ENCODE measurements at places on chromosomes 7 and 10. TPM values are rescaled to one million over a fixed set of nuclear protein-coding genes. Genes with fewer than 3 reads are reported as not detected.

GRCh38 chr10:35927341-35927740, 285.2 kb upstream of the FZD8 start:
- no peak for DNase-seq

GJD4 gene
- not detected for total RNA-seq

LRCH4 gene
- total RNA-seq: 113 TPM

GRCh38 chr10:71964098-71964742, at the start of gene CHST3:
TSS of gene CHST3 (plus strand) at chr10:71964395. CDS start at chr10:72005843, 41,448 bp downstream.
- no peak for DNase-seq

NKX1-2 gene
- not detected for total RNA-seq

- no peak for DNase-seq
These were observed 931.1 kb downstream of the CNTNAP2 start for GRCh38 chr7:147047696-147048095.

MUC3A gene
- total RNA-seq: not detected

CEP55 gene
- not detected for total RNA-seq

TRIM73 gene
- total RNA-seq: 5.2 TPM

PPP1R9A gene
- 0.85 TPM for total RNA-seq

DNA sequence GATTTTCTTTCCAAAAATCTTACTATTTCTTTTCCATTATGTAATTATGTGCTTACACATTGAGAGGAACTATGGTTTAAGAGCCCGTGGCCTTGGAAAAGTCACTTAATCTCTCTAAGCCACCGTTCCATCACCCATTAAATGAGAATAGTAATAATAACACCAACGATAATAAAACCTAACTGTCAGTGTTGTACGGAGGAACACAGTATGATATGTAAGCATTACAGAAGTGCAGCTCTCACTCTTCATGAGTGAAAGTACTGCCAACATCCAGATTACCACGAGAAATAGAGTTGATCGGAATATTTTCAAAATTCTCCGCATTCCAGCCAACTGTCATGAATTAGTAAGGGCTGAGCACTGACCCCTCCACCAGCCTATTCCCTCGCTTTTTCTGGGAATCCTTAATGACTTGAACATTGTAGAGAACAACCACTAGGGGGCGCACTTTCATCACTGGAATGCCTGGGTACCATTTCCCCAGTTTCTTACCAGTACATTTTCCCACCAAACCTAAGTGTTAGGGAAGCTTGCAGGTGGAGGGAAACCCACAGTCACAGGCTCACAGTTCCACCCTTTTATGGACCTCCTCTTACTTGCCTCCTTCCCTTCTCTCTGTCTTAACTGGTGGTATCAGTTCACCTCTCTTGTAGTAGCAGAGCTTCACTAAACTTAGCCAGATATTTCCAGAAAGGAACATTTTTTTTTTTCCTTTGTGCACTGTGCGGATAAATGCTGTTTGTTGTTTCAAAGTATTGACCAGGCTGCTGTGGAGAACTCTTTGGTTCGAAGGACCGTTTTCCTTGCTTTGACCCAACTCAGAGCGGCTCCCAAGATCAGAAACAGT, 27.8 kb downstream of the NKX2-3 start:
- no peak for DNase-seq

DNA sequence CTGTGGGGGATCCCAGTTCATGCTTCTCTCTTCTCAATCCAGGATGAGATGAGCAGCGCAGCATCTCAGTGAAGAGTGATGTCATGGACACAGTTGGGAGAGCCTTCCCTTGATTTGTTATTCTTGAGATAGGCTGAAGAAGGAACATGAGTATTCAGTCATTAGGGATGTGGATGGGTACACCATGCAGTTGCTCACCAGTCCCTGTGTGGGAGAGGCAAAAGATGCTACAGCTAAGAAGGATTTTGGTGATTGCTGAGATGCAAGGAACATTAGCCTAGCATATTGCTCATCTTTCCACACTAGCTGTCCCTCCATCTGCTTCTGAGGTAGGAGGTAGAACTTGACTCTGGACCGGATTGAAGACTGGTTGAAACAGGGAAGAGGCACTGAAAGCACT, 179.6 kb downstream of the GALNT17 start:
- DNase-seq: no peak

ANTXRL gene
- not detected for total RNA-seq

DNA sequence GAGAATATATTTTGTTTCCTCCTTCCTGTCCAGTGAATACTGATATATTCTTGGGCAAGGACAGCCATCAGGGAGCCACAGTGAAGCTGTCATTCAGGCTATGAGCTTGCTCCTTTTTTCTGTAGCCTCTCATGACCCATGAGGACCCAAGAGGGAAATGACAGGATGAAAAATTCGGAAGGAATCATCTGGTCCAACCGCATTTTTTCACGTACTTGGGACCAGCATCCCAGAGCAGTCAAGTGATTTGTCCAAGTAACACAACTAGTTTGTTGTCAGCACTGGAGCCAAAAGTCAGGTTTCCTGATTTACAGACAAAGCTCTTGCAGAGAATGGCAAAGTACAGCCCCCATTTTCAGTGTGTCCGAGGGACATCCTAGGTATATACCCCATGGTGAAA, 47.2 kb upstream of the AGBL3 start:
- DNase-seq: no peak

- DNase-seq: no peak
These were observed 1.7 kb upstream of the LFNG start for GRCh38 chr7:2517678-2518507.

- DNase-seq: peak; percentile 76
These were observed 615 bp downstream of the ARHGAP12 start for GRCh38 chr10:31927884-31928548.

DNA sequence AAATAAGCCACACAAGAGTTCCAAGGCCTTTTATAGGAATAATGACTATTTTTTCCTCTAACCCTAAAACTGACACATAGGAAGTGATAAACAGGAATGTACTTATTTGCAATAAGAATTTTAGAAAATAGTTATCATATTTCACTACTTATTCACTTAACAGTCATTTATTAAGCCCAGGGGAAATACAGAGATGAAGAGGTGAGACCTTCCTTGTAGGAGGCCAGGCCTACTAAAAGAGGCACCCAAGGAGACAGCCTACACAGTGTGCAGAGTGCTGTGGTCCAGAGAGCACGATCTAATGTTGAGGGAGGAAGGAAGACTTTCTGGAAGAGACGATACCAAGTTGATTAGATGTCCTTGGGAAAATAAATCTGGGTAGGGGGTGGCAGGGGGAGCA, 45.0 kb upstream of the PPP1R3C start:
- no peak for DNase-seq

KAZALD1 gene
- total RNA-seq: 5.7 TPM

DNA sequence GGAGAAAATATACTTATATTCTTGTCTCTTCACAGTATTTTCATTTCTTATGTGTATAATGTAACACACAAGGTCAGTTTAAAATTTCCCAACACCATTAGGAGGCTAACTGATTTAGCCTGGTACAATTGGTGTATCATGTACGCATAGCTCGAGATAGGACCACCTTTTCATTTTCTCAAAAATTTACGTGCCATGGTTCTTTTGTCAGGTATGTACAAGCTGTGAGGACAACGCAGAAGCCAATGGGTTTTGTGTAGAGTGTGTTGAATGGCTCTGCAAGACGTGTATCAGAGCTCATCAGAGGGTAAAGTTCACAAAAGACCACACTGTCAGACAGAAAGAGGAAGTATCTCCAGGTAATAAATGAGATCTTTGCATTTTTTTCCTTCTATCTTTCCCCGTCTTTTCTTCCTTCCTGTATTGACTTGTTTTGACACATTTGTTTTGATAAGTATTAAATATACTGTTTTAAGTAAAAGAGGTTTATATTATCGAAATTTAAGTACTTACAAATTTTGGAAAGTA, 55.0 kb downstream of the TRIM24 start:
- DNase-seq: no peak

DNA sequence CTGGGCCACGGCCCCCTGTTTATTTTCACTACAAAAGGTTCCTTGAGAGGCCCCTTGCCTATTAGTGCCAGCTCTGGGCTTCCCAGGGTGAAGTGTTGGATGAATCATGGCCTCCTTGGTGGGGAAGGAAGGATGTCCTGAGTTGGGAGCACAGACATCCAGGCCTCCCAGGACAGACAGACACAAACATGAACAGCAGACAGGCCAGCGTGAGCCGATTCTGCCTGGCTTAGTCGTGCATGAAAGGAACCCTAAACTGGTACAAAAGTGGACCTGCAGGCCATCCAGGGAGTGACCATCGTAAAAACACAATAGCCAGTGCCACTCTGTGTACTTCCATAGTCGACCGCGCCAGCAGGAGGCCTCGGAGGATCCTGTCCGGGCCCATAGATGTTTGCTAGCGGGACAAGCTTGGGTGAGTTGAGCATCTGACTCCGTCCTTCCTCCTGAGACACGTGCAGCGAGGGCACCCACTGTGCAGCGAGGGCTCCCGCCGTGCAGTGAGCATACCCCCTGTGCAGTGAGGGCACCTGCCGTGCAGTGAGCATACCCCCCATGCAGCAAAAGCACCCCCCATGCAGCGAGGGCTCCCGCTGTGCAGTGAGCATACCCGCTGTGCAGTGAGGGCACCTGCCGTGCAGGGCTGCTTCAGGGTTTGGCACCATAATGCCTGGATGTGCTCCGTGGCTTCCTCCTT, 51.3 kb upstream of the PRKAR1B start:
- no peak for DNase-seq

CYP3A5 gene
- 0.43 TPM for total RNA-seq

DNA sequence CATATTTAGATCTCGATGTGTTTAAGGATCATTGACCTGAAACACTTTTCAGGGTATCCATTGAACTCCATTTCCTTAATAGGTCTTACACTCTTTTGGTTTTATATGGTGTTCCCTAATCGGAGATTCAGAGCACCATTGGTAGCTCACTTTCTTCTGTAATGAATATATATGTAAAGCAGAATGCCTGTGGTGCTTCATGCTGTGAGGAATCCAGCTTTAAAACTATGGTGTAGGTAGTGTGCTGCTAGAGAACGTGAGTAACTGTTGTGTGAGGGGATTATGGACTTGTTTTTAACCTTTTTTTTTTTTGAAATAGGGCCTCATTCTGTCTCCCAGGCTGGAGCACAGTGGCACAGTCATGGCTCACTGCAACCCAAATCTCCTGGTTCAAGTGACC, 376.9 kb upstream of the LRGUK start:
- DNase-seq: no peak

- DNase-seq: no peak
These were observed 9.6 kb downstream of the CCL24 start for GRCh38 chr7:75804004-75804403.

DNA sequence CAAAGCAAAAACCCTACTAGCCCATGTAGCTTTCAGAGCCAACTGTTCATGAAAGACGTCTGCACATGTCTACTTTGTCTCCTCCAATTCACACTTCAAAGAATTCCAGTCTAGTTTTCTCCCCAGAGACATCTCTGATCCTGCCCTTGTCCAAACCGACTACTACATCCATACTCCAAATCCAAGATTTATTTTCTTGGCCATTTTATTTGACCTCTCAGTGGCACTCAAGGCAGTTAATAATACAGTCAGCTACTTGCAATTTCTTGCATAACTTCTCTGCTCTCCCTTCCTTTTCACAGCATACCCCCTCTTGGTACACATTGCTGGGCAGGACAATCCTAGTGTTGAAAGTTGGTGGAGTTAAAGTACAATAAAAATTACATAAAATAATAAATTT, 170.9 kb upstream of the INHBA start:
- DNase-seq: no peak

GRCh38 chr7:17159500-17160037, 138.9 kb upstream of the AHR start:
- no peak for DNase-seq

DNA sequence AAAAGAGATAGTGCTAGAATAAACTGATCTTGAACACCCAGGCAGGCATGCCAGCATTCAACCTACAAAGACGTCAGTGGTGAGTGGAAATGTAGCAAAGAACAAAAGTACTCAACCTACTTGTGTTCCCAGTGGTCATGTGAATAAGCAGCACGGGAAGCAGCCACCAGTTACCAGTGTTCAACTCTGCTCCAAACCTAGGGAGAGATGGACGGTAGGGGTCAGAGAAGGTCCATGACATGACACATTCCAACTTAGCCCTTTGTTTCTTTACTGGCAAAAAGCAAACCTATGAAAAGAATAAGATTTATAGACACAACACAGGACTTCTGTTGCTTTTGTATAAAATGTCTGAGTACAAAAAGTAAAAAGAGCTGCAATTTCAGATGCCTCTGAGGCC, 511.4 kb downstream of the XPNPEP1 start:
- no peak for DNase-seq

- no peak for DNase-seq
These were observed 595 bp downstream of the TBL2 start for GRCh38 chr7:73577627-73578341.

PAX4 gene
- total RNA-seq: not detected

MYL10 gene
- total RNA-seq: not detected

DNA sequence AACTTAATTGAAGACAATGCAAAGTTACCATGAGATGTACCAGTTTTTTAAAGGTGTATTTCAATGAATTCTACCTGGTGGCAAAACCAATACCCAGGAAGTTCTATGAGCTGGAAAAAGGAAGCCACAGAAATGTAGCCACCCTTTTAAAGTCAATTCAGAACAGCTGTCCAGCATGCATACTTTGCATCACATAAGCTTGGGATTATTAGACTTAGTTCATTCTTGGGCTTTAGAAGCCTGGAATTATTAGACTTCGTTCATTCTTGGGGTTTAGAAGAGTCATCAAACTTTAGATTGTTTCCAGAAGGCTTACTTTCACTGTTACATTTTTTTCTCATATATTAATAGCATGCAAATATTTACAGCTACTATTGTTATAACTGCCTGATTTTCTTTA, 20.9 kb downstream of the SLC25A13 start:
- DNase-seq: no peak

- peak; percentile 73 for DNase-seq
These were observed 718 bp upstream of the FZD1 start for GRCh38 chr7:91263384-91264045.

C7orf57 gene
- not detected for total RNA-seq

- DNase-seq: no peak
These were observed 24.1 kb upstream of the ABCC2 start for GRCh38 chr10:99758211-99758891.

SUN3 gene
- not detected for total RNA-seq

DNA sequence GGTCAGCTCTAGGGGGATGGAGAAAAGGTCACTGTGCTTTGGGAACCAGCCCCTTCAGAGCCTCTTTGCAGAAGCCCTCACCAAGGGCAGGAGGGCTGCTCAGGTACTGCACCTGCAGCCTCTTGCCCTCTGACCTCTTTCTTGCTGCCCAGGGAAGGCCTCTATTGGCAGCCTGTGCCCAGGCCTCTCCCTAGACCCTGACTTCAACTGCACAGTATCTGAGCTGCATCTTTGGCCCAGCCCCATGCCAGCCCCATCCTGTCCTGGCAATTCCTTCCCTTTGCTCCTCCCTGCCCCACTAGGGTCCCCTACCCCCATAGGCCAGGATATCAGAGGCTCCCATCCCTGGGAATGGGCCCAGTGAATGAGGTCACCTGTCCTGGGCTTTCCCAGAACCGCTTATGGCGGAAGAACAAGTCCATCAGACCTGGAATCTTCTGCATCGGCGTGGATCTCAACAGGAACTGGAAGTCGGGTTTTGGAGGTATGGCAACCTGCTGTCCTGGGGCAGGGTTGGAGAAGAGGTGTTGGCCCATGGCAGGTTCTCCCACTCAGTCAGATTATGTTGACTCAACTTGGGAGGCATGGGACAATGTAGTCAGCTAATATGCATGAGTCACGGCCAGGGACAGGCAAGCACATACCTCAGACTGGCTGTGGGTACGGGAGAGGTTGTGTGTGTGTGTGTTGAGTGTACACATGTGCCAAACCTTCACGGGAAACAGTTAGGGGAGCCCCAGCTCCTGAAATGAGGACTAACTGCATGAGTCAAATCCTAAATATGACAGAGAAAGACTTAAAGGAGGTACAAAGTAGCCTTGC, 17.1 kb upstream of the CPA1 start:
- DNase-seq: peak; percentile 41

GRCh38 chr7:5238500-5238899, 44.2 kb upstream of the SLC29A4 start:
- no peak for DNase-seq

TSPAN15 gene
- total RNA-seq: 31.9 TPM

Measured in ascending aorta (tissue), 2 donors.